NCI-H1105 (cell line): ENCODE measurements at places on chromosomes 11 and 22.

DNA sequence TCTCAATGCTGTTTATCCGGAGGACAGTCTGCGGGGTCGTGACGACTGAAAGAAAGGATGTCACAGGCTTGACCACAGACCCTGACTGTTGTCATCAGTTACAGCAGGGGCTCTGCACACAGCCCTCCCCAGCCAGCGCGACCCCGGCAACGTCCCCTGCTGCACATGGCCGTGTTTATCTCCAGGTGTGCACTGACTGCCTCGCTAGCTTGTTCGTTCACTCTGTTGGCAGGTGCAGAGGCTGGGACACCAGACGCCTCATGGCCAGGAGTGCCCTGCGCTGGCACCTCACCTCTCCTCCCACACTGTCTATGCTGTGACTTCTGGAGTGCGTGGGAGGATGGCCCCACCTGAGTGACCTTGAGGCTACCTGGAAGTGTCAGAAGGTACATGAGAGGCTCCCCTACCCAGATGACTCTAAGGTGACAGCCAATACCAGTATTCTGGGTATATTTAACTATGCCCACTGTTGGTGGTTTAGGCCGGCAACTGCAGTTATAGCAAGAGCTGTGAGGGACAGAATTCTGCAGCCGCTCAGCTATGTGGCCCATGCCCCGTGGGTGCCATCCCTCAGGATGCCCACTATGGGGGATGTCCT lies 12.2 kb downstream of the MRPL21 start:
- DNase-seq: no peak

GRCh38 chr11:9563196-9563730 lies 10.2 kb upstream of the WEE1 start:
- DNase-seq: no peak

DNA sequence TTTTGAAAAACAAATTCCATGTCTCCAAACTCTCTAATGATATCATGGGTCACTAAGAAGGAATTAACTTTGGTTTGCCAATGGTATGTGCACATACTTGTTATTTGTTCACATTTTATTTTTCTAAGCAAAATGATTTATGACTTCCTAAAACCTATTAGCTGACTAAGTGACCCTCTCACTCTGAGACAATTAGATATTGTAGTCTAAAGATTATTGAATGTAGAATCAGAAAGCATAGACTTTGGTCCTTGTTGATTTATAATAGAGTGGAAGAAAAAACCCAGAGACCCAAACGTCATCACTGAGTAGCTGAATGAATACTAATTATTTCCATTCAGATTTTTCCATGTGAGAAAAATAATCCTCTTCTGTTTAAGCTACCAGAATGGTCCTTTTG lies 243.5 kb upstream of the ANO3 start:
- DNase-seq: no peak

DNA sequence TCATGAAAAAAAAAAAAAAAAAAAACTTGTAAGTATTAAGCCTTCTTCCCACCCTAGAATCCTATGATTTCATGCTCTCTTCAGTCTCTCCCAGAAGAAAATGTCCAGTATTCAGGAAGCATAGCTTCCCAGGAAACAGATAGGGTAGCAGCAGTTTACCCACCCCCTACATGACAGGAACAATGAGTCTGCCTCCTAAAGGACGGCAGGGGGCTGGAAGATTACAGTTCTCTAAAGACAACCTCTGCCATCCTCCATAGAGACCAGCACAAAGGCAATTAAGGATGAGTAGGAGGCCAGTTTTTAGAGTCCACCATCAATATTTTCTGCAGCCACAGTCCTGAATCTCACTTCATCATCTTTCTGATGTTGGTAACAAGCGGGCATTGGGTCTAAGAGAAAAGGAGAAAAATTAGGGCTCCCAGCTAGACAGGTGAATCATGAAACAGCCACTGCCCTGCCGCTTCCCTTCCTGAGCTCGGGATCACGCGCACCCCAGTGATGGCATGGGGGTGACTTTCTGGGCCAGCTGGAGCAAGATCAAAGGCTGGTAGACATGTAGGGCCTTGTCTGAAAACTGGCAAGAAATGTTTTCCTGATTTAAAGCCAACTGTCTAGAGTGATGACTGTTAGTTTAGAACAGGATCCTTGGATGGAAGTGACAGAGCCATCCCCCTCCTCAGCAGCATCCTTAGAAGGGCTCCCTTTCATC lies 322.8 kb downstream of the LARGE1 start:
- no peak for DNase-seq

GRCh38 chr11:27830206-27830605 lies 130.0 kb upstream of the BDNF start:
- DNase-seq: no peak

- peak; percentile 14 for DNase-seq
Measured at GRCh38 chr22:23110190-23110921, 31.4 kb downstream of the RSPH14 start.

GRCh38 chr22:49756676-49757075 lies 71.0 kb downstream of the BRD1 start:
- no peak for DNase-seq

GRCh38 chr22:20009582-20010306 lies 6.9 kb downstream of the ARVCF start:
- no peak for DNase-seq

GRCh38 chr22:44574057-44574639 lies 76.1 kb upstream of the RTL6 start:
- DNase-seq: no peak

DNA sequence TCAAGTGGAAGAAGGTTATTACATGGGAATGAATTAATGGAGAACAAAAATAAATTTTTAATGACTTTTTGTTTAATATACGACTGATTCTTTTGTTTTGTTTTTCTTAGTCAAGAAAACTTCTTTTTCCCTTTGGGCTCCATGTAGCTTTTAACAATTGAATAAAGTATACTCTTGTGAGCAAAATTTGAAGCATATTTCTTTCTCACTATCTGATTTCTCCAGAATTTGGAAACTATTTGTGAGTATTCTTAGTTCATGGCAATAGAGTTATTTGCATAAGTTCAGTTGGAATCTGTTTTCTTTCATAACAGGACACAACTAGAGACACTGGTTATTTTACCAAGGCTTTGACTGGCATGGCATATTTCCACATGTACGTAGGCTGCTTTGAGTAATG lies 3.8 kb upstream of the APOL1 start:
- DNase-seq: no peak

- DNase-seq: no peak
Measured at GRCh38 chr11:28417601-28418323, 309.6 kb downstream of the METTL15 start.

- DNase-seq: peak; percentile 81
Measured at GRCh38 chr11:126573325-126573978, 218.0 kb downstream of the ST3GAL4 start.

DNA sequence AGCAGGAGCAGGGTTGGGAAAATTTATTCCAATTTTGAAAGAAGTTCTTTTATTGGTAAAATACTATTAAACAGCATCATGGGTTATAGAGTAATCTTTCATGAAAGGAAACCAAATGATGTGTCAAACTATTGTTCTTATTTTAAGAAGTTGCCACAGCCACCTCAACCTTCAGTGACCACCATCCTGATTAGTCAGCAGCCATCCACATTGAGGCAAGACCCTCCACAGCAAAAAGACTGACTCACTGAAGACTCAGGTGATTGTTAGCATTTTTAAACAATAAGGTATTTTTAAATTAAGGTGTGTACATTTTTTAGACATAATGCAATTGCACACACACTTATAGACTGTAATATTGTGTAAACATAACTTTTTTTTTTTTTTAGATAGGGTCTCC lies 3.7 kb upstream of the HEPHL1 start:
- DNase-seq: no peak

GRCh38 chr11:41133023-41133422 lies 326.4 kb downstream of the LRRC4C start:
- DNase-seq: no peak

GRCh38 chr22:49587421-49587820 lies 240.3 kb downstream of the BRD1 start:
- no peak for DNase-seq

- peak; percentile 81 for DNase-seq
Measured at GRCh38 chr11:12755510-12756453, 81.6 kb downstream of the TEAD1 start.

DNA sequence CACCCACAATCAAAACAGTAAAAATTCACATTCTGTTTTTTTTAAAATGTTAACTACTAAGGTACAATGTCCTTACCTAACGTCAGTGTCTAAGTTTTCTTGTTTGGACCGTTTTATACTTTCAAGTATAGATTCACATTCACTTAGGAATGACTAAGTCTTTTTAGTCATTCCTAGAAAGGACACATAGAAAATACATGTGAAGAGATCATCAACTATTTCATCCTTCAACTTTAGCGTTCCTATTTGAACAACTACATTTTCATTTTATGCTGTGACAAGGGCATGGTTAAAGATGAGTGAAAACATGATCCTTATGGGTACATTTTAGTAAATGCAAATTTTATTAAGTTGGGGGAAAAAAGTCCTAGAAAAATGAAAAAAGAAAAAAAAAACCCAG lies 62.8 kb downstream of the DDX10 start:
- no peak for DNase-seq

GRCh38 chr11:72595292-72595684 lies 78.9 kb downstream of the PDE2A start:
- no peak for DNase-seq

DNA sequence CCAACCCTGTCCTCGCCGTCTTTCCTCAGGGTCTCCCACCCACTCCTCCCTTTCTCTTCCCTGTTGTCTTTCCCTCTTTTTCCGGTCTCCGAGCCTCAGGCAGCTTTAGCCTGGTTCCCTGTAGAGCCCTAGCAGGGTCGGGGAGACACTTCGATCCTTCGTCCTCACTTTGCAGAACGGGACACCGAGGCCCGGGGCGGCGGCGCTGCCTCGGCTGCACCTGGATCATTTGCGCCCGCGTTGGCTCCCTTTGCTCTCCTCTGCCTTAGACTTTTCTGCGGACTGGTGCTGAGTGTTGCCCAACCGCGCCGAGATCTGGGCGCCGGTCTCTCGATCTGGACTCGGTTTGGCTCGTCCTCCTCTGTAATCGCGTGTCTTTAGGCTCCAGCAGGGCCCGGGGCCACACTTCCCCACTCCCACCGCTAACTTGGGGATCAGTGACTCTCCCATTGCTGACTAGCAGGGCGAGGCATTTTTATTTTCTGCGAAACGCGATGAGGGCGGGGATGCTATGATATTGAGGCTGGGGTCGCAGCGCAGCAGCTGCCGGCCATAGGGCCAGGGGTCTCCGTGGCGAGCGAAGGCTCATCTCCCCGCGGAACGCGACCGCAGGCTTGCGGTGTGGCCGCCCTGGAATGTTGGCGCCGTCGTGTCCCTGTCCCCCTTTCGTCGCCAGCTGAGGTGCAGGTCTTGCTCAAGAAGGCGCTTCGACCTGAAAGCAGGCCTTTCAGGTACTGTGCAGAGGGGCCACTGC lies 1.6 kb upstream of the E2F8 start:
- DNase-seq: no peak

- DNase-seq: peak; percentile 31
Measured at GRCh38 chr11:57482782-57483561, 22.6 kb downstream of the RTN4RL2 start.

- no peak for DNase-seq
Measured at GRCh38 chr11:72735495-72736027, 16.6 kb downstream of the ARAP1 start.

- no peak for DNase-seq
Measured at GRCh38 chr11:95378789-95379188, 147.8 kb upstream of the SESN3 start.
